ENCODE measurements at places on chromosomes 12 and 14.

DNA sequence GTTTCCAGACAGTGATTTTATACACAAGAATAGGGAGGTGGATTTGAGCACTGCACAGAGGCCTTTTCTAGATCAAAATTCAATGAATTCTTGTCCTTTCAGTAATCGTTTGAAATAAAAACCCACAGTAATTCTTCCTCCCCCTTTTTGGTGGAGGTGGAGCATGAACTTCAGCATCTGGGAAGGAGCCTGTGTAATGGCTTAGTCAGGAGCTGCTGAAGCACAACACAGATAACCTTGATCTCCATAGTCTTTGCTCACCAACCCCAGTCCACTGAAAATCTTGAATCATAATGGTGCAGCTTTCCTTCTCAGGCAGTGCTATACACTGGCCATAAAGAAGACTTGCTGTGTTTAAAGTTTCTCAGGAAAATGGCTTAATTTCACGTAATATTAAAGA is 6.4 kb upstream of the TBPL2 start:
- no peak for DNase-seq

- no peak for DNase-seq
Measured at GRCh38 chr14:90344331-90345238, 12.8 kb upstream of the NRDE2 start.

DNA sequence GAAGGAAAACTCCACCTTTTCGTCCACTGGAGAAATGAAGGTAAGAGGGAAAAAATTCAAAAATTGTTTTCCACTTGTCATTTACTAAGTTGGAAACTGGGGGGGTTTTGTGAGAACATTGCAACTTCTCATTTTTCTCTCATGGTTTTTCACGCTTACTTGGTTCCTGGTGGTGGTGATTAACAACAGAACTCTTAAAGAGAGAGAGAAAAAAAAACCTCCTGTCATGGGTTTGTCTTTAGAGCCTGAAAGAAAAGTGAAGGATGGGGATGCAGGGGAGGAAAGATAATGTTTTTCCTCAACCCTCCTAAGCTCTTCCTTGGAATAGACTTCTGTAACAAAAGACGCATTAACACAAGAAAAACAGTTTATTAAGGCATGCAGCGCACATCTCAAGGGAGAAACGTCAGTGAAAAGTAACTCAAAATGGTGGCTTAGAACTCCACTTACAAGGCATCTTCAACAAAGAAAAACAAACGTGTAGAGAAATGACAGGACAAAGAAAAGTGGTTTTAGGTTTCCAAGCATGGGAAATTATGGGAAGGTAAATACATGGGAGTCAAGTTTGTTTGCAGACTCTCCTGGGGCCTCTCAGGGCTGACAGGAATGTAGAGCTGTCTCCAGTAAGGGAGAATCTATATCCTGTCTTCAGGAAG is 81.9 kb upstream of the ATF7IP start:
- DNase-seq: no peak

- DNase-seq: no peak
Measured at GRCh38 chr14:81268016-81268416, 47.3 kb upstream of the GTF2A1 start.

DNA sequence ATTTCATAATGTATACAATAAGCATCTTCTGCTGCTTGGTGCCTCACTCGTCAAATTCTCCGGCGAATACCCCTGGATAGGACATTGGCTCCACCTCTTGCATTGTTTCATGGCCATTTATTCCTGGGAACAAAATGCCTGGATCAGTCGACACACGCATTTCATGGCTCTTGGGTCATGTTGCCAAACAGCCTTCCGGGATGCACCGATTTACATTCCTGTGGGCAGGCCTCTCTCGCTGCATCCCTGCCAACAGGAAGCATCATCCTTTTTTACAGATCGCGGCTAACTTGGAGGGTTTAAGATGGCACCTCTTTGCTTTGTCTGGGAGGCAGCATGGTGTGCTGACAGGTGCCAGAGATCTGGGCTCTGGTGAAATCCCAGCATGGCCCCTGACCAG is 32.7 kb upstream of the RIMBP2 start:
- DNase-seq: no peak

DNA sequence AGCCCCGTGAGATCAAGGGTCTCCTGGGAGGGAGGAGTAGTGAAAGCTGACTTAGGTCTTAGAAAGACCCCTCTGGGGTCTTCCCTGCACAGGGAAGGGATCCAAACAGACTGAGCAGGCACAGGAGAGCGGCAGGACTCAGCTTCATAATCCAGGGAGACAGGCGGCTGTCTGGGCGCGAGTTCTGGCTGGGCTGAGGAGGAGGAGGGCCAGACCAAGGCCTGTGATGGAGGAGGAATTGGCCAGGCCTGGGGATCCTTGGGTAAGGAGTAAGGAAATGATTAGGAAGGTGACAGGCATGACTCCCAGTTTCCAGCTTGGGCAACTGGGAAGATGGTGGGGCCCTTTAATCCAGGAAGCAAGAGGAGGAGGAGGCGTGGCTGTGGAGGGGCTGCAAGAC is 93.1 kb downstream of the DICER1 start:
- DNase-seq: no peak

- peak; percentile 13 for DNase-seq
Measured at GRCh38 chr14:21734457-21735074, 60.9 kb upstream of the OR4E1 start.

DNA sequence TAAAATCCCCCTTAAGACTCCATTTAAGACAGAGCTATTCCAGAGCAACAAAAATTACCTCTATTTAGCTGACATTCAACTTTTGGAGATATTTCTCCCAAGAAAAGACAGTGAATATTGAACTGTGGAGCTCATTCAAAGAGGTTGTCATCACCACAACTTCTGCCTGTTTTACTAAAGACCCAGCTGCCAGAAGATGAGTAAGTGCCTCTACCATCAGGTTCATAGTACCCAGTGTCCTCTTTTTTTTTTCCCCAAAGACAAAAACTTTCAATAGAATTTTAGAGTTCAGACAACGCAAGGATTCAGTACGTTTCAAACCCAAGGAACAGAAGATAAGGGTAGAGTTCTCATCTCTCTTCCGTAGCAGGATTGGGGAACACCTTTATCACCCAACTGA is 461.3 kb downstream of the BCAT1 start:
- DNase-seq: no peak

DNA sequence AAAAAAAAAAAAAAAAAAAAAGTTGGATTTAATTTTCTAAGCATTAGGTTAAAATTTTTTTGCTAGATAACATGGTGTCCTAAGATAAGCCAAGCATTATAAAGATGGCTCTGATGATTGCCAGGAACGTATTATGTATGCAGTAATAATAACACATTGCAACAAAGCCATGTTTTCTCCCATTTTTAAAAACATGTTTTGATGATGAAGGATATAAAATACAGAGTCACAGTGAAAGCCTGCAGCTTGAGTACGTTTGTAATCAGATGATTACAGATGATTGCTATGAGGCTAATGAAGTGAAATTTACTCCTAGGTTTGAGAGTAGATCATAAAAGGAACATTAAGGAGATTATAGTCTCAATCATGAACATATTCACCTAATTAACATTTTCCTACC is 13.3 kb upstream of the WDR89 start:
- DNase-seq: no peak

DNA sequence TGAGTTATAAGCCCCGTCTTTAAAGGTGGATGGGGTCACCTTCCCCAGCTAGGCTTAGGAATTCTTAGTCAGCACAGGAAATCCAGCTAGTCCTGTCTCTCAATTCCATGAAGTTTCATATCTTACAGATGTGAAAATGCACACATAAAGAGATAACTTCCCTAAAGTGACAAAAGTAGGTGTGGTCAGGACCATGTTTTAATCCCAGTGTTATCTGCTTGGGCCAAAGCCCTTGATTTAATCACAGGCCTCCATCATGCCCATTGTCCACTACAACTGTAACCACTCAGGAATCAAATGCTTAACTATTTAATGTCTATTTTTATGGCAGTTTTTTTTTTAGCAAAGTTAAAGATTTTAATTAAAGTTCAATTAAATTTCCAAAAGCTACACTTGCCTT is 194.4 kb upstream of the BTG1 start:
- no peak for DNase-seq

DNA sequence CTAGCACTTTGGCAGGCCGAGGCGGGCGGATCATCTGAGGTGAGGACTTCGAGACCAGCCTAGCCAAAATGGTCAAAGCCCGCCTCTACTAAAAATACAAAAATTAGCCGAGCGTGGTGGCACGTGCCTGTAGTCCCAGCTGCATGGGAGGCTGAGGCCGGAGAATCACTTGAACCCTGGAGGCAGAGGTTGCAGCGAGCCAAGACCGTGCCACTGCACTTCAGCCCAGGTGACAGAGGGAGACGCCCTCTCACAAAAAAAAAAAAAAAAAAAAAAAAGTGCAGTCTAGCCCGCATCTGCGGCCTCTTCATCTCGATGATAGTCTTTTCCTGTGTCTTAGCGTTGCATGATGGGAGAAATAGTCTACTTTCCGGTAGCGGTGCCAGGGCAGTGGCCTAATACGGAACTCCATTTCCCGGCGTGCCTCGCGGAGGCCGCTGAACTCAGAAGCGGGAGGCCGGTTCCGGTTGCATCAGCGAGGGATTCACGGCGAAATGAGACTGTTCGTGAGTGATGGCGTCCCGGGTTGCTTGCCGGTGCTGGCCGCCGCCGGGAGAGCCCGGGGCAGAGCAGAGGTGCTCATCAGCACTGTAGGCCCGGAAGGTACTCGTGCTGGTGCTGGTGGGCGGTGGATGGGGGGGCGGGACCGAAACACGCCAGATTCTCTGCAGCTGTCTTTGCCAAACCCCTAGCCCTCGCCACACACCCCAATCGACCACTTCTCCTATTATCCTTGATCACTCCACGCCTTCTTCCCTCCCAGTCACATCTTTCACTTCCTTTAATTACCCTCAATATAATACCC is at the start of gene MARS1:
TSS of gene MARS1 (plus strand) at position 472 of the 805 bp plus-strand sequence. CDS start at position 495, 23 bp downstream.
- peak; percentile 89 for DNase-seq

DNA sequence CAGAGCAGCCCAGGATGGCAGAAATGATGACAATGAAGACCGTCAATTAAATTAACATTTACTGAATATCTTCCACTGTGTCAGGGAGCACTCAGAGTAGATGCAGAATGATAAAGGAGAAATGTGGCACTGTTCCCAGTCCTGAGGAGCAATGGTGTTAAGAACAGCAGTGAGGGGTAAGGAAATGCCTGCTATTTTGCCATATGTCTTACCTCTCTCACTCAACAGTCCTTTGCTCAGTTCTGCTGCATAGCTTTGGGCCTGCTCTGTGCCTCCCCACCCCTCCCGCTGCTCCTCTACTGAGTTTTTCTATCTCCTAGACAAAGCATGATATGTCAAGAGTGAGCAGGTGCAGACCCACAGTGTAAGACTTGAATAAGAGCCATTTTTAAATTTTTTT is 318.8 kb downstream of the NAV3 start:
- DNase-seq: no peak

DNA sequence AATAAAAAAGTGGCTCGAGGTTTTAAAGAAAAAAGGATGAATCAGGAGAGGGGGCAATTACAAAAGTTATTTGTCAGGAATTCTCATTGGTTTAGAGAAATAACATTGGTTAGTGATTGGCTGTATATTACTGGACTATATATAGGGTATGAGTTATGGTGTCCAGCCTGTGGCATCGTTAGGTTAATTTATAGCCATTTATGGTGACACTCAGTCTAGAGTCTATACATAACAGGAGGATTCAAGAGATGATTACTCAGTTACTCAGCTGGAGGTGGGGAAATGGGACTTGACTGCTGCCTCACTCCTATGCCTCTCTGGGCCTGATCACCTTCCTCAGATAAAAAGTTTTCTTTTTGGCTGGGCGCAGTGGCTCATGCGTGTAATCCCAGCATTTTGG is 25.6 kb upstream of the NFYB start:
- DNase-seq: no peak

- DNase-seq: no peak
Measured at GRCh38 chr12:64124511-64125197, 97.4 kb downstream of the KICS2 start.

GRCh38 chr14:103206023-103206481 is 82.8 kb downstream of the TNFAIP2 start:
- DNase-seq: no peak

DNA sequence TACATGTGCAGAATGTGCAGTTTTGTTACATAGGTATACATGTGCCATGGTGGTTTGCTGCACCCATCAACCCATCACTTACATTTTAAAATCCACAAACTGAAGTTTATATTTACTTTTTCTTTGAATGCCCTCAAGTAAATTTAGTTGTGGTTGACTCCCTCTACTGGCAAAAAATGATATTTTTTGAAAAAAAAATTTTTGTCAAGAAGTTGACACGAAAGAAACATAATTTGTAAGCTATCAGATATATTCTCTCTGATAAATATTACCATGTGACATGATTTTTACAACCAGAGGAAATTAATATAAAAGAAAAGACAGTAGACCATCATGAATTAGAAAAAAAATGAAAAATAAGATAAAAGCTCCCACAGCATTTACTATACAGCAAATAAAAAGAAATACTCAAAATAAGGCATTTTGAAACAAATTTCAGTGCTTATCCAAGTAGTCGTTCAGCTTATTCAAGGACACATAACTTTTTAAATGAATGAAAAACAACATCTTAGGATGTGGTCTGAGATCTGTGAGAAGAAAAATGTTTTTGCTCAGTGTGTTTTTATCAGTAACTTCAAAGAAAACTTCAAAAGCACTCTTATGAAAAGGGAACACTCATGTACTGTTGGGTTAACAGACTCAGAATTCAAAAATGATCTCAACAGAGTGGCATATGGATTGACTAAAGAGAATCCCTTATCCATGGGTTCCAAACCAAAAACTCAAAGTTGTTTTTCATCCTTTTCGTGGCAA is 30.0 kb upstream of the GRIP1 start:
- no peak for DNase-seq

- no peak for DNase-seq
Measured at GRCh38 chr12:56061982-56062381, 18.0 kb upstream of the ERBB3 start.

DNA sequence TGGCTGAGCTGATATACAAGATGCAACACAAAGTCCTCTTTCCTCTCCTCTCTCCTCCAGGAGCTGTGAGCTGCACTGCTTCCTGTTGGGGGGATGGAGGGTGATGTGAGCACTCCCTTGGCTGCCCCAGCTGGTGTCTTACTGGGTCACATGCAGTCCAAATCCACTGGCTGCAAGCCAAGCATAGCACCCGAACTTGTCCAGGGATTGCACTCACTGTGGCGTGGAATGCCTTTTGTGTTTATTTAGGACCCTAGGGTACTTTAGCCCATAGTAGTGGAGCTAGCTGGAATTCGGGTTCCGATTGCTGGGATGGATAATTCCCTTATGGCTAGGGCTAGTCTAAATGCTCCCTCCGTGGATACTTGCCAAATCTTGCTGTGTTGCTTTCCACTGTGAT is 424.9 kb upstream of the SYT1 start:
- no peak for DNase-seq
